MCF 10A (cell line): ENCODE measurements at places on chromosomes 13 and 19. TPM values are rescaled to one million over a fixed set of nuclear protein-coding genes. Genes with fewer than 3 reads are reported as not detected.

DNA sequence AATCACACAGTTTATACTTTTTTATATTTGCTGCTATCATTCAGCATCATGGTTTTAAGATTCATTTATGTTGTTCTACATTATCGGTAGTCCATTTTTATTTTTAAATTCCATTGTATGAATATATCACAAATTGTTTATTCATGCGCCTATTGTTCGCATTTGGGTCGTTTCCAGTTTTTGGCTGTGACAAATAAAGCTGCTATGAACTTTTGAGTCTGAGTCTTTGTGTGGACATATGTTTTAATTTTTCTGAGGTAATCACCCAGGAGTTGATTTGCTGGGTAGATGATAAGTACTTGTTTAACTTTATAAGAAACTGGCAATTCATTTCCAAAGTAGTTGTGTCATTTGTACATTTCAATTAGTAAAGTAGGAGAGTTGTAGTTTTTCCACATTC is 74.2 kb upstream of the CSNK1A1L start:
- no peak for DNase-seq

- DNase-seq = peak; percentile 74
Measured at GRCh38 chr13:27533155-27533643, 82.8 kb upstream of the MTIF3 start.

- no peak for DNase-seq
Measured at GRCh38 chr19:1424192-1424955, 13.8 kb upstream of the RPS15 start.

GRCh38 chr19:5032101-5032967 is 63.4 kb downstream of the KDM4B start:
- no peak for DNase-seq

DNA sequence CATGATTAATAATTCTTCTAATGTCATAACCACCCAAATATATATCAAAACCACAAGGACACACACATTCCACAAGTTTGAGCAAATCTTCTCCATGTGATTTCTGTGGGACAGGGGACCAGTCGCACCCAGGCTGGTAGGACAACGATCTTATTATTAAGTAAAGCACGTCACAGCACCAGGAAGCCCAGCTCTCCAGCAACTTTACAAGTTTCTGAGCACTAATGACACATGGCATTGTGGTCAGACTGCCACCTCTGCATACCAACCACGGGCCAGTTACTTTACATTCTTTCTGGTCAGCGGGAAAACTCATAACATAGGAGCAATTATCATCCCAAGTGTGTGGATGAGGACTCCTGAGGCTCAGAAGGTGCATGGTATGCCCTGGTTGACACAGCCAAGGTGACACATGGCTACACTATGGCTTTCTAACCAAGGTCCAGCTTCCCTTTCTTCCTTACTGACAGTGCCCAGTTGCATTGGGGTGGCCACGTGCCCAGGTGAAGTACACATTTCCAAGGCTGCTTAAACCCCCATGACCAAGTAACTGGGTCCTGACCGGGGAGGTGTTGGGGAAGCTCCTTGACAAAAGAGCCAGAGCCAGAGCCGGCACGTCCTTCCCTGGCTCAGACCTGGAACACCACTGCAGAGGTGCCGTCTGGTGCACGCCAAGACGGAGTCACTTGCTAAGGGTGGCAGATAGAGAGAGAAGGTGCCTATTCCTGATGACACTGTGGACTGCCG is 27.4 kb downstream of the LATS2 start:
- peak; percentile 25 for DNase-seq

- DNase-seq = no peak
Measured at GRCh38 chr19:16385296-16385695, 60.7 kb downstream of the KLF2 start.

DNA sequence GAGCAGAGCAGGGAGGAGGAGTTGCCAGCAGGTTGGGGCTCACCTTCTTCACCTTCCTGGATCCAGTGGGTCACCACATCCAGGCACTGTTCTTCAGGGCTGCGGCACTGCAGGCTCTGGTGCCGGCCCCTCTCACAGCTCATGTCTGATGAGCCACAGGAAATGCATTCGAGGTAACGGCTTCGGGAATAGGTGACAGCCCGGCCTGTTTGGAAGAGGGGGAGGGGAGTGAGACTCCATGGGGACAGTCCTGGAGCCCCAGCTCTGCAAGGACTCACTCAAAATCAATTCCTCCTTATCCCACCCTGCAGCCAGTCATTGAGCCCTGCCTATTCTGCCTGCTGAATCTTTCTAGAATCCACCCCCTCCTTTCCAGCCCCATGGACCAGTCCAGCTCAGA is 13.5 kb downstream of the PLAUR start:
- no peak for DNase-seq

- DNase-seq = no peak
Measured at GRCh38 chr13:113660066-113660465, 2.1 kb upstream of the ATP4B start.

GRCh38 chr19:2494447-2495129 is 18.7 kb downstream of the GADD45B start:
- peak; percentile 45 for DNase-seq

DNA sequence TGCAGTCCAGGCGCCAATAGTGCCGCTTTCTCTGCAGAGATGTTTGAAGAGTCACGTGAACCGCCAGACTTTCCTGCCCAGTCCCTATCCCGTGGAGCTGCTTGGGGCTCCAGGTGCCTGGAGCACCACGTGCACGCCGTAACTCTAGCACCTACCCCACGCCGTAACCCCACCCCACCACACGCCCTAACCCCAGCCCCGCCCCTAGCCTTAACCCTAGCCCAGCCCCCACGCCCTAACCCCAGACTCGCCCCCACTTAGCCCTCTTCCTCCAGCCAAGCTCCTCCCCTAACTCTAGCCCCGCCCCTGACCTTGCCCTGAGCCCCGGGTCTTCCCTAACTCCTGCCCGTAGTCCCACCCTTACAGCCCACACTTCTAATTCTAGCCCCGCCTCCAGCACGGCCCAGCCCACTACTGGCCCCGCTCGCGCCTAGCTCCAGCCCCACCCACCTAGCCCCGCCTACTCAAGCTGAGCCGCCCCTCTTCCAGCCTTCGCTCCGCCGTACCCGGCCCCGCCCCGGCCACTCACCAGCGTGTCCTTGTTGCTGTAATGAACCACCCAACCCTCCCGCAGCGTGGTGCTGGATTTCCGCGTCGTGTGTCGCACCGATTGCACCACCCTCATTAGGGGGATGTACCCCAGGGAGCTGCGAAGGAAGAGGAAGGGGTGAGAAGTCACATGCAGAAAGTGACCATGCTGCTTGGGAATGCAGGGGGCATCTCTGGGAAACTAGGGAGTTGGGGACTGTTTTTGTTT is 19.5 kb downstream of the PRKD2 start:
- DNase-seq = no peak

DNA sequence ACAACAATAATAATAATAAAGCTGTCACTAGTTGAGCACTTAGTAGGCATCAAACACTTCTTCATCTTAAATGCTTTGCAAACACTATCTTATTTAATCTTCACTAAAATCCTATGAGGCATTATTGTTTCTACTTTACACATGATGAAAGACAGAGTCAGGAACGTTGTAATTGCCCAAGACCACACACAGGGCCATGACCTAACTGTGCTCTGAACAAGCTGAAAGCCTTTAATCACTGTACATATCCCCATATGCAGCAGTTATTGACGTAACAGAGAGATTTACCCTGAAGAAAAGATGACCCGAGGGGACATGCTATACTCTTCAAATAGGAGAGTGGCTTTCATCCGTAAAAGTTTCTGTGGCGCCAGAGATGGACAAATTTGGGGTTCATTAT is 53.0 kb downstream of the SACS start:
- no peak for DNase-seq

DNA sequence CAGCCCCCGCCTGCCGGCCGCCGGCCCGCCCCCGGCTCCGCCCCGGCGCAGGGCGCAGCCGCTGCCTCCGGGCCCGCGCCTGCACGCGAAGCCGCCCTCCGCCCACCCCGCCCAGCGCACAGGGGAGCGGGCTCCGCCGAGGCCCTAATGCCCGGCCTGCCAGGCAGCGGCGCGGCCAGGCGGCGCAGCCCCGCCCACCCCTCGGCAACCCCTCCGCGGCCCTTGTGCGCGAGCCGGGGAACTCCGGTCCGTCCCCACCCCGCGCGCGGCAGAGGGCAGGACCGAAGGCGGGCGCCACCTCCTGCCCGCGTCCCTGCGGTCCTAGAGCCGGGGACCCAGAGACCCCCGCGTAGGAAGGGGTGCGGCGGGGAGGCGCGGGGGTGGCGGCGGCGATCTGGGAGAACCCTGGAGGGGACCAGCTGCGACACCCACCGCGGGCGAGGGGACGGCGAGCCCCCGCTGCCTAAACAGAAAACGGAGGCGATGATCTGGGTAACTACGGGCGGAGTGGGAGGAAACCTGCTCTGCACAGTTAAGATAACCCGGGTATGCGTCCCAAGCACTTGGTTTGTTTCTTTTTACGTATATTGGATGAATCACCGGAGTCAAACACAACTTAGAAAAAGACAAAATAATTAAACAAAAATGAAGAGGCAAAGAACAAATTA is 350 bp upstream of the USP12 start:
- peak; percentile 83 for DNase-seq

ZNF682 gene
- total RNA-seq = not detected in 2 replicates

PRSS57 gene
- total RNA-seq = not detected in 2 replicates

MEGF8 gene
- 13.0 and 20.6 TPM in 2 replicates for total RNA-seq

TMC4 gene
- total RNA-seq = 3.7 and 6.1 TPM in 2 replicates

FREM2 gene
- total RNA-seq = not detected in 2 replicates

NCAN gene
- total RNA-seq = not detected in 2 replicates
